ENCODE measurements at places on chromosomes 16 and 17.

GRCh38 chr16:3881499-3881990 lies 1.0 kb upstream of the CREBBP start:
- no peak for DNase-seq

GRCh38 chr16:1194665-1195392 lies 30.2 kb downstream of the TPSG1 start:
- DNase-seq, result no peak

DNA sequence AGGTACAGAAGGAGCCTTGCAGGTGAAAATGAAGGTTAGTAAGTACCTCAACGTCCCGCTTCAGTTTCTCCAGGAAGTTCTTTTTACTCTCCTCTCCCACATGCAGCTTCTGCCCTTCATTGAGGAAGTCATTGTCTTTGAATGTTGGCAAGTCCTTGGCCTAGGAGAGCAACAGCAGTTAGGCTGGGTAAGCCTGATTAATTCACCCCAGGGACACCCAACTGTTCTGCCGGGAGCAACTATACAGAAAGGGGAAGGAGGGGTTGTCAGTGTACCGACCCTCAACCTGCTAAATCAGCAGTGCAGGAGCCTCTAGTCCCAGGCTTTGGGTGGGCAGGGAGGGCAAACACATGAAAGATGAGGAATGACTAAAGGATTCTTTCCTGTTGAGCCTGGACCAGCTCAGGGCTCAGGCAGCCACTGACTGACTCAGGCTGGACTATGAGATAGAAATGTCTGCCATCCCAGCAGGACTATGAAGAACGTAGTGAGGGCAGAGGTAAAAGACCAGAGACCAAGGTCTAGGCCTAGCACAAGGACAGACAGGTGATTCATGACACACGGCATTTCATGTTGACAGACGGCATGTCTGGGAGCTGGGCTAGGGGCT lies 21.6 kb downstream of the PIP4K2B start:
- DNase-seq, result no peak

DNA sequence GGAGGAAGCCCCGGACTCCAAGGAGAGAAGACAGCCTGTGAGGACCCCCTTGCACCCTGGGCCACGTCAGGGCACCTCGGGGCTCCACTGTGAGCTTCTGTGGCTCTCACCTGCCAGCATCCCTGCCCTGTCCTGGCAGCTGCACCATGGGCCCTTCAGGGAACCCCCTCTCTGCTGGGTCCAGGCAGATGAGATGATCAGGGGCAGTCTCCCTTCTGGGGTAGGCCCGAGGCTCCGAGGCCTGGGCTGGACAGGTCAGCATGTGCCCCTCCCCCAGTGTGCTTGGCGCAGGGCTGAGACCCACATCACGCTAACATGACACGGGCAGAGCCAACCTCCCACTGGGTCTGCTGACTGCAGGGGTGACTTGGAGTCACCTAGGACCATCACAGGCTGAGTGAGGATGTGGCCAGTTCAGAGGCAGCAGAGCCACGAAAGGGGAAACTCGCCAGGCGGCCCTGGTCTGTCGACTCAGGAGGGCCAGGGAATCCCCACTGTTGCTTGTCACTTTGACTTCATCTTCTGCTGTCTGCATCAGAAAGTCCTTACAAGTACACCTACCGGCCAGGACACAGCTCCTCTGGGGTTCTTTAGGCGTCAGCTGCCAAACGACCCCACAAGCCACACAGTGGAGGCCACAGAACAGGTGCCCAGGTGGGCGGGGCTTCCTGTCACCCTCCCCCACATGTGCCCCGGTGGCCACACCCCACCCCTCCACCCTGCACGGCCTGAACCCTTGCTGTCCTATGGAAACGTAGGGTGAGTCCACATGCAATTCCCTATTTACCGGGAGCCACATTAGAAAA lies 2.2 kb downstream of the GALNS start:
- no peak for DNase-seq

- DNase-seq, result no peak
Observed at GRCh38 chr17:72542317-72542716, 421.5 kb downstream of the SOX9 start.

DNA sequence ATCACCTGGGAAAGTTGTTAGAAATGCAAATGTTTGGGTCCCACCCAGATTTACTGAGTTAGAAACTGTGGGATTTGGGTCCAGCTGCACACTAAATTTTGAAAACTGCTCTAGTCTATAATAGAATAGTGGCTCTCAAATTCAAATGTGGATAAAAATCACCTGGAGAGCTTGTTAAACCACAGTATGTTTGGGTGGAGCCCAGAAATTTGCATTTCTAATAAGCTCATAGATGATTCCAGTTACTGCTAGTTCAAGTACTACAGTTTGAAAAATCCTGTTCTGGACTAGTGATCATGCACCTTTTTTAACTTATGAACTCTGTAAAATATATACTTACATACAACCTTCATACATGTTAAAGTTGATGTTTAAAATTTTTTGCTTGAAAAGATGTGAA lies 27.8 kb downstream of the RABEP1 start:
- no peak for DNase-seq

DNA sequence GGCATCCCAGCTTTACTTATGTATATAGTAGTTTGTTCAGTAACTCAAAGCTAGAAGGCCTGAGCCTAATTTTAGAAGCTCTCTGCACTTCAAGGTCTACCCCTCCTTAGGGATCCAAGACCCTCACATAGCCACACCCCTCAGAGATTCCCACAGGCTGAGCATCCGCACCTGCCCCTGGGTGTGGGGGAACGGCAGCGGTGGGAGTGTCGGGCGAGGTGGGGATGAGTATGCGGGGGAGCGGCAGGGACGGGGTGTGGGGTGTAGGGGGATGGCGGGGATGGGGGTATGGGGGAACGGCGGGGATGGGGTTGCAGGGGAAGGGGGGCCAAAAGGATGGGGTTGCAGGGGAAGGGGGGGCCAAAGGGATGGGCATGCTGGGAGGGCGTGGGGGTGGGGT lies 24.9 kb upstream of the BEAN1 start:
- DNase-seq, result no peak

All from AML-193 (cell line).